ENCODE measurements at places on chromosomes 3 and 15.
A peak's percentile ranks its signal among the peaks of the same experiment; 100 is the strongest.

- no peak for DNase-seq
Observed at GRCh38 chr3:78049521-78049920, 1009.6 kb downstream of the ROBO2 start.

DNA sequence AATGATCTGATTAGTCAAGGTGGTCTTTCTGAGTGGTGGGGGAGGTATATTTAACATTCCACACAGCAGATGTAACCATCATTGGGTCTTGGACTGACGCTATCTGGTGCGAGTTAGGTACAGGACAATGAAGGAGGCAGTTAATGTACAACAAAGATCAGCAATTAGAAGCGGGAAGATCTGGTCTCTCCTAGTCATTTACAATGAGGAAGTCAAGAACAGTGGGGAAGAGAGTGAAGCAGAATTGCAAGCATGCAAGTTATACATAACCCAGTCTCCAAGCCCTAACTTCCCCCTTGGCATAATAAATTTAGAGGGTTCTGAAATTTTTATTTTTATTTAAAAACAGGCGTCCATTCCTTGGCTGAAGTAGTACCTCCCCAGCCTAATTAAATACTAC, 14.1 kb downstream of the GPD1L start:
- no peak for DNase-seq

DNA sequence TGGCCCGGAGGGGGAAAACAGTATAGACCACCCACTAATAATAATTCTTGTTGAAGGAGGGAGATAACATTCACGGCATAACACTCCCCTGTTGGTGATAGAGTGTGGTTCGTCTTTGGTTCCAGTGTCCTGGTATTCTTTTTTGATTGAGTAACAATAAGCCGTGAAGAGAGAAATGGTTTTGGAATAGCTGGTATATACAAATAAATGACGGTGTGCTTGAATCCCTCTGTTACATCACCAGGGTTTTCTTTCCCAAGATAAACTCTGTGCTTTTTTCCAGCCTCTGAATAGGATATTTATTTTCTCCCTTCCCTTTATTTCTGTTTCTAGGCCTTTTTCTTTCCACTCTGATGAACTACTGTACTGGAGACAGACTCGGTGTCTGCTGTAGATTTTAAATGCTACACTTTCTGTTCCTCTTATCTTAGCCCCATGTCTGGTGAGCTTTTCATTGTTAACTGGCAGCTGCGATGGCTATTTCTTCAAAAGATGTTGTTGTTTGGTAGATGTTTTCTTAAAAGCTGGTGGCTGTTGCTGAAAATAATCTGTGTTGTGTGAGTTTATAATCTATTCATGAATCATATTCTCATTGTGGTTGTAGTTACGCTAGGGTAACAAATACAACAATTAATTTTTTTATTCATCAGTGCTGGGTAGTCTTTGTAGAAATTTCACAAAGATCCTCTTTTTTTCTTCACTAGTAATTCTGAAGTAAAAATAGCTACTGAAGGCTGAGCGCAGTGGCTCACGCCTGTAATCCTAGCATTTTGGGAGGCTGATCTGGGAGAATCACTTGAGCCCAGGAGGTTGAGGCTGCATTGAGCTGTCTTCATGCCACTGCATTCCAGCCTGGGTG, 15.5 kb upstream of the SCAANT1 start:
- DNase-seq = no peak

DNA sequence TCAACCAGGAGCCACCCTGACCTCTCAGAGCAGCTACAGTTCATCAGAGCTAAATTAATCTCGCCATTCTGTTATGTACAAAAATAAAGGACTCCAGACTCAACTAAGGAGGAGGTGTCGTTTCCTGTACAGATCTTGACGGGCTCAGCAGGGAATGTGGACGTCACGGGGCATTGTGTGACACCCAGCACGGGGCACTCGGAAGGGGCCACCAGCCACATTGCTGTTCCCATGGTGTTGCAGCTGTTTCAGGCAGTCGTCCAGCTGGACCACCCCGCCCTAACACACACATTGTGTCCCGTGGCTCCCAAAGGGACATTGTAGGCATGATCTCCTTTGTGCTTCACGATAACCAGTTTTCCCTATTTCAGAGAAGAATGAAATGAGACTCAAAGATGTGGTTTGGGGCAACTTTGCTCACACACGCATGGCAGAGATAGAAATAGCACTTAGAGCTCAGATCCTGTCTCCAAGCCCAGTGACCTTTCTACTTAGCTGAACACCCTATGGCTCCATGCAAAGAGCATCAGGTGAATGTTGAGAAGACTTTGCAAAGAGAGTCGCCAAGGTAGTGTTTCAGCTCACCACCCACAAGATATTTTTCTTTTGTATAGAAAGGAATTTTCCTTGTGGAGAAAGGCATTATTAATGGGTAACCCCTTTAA, 5.5 kb downstream of the SSUH2 start:
- DNase-seq = no peak

DNA sequence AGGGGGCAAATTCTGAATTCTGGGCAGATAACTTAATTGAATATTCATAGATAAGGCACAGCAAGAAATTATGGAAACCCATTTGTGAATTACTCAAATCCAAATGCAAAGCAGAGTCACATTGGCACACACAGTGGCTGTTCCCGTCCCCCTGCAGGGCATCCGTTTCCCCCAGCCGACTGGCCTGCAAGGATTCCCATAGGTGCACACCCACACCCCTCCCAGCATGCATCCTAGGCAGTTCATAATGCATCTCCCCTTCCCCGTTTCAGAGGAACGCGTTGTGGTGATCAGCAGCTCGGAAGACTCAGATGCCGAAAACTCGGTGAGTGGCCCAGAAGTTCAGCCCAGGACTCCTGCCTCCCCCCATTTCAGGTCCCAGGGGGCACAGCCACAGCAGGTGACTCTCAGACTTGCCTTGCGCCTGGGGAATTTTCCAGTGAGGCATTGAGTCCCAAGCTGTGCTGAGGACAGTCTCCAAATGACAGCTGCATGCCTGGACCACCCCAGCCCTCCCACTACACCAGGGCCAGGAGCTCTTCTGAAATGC, 39.8 kb downstream of the PML start:
- no peak for DNase-seq

DNA sequence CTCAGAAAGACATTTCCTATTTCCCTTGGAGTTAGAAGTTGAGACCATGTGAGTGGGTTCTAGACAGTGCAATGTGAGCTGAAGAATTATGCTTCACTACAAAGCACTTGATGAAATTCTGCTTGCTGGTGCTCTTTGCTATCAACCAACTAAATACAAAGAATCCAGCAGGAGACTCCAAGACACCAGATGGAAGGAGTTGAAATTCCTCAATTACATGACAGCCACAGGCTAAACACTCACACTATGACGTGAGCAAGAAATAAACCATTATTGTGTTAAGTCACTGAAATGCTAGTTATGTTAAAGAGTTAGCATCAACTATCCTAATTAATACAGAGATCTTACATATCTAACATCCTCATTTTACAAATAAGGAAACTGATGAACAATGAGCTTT, 8.2 kb upstream of the MAP4 start:
- no peak for DNase-seq

GRCh38 chr3:67415511-67415910, 238.9 kb downstream of the SUCLG2 start:
- DNase-seq = no peak

- DNase-seq = peak; percentile 57
Observed at GRCh38 chr3:197417441-197417840, 119.0 kb upstream of the DLG1 start.

DNA sequence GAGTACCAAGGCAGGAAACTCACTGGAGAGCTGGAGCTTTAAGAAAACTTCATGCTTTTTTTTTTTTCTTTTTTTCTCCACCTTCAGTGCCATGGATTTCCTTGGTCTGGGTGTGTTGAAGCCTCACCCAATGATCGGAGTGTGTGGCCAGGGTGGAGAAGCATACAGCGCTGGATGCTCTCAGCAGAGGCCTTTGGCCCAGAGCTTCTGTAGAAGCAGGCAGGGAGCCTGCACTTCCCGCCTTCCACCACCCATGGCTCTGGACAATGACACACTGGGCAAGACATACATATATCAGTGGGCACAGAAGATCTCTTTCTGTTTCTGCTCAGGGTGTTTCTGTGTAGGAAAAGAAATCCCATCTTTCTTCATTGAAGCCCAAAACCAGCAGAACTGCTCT, 55.8 kb upstream of the ACAD9 start:
- no peak for DNase-seq

- no peak for DNase-seq
Observed at GRCh38 chr3:30082652-30083051, 523.7 kb upstream of the TGFBR2 start.

DNA sequence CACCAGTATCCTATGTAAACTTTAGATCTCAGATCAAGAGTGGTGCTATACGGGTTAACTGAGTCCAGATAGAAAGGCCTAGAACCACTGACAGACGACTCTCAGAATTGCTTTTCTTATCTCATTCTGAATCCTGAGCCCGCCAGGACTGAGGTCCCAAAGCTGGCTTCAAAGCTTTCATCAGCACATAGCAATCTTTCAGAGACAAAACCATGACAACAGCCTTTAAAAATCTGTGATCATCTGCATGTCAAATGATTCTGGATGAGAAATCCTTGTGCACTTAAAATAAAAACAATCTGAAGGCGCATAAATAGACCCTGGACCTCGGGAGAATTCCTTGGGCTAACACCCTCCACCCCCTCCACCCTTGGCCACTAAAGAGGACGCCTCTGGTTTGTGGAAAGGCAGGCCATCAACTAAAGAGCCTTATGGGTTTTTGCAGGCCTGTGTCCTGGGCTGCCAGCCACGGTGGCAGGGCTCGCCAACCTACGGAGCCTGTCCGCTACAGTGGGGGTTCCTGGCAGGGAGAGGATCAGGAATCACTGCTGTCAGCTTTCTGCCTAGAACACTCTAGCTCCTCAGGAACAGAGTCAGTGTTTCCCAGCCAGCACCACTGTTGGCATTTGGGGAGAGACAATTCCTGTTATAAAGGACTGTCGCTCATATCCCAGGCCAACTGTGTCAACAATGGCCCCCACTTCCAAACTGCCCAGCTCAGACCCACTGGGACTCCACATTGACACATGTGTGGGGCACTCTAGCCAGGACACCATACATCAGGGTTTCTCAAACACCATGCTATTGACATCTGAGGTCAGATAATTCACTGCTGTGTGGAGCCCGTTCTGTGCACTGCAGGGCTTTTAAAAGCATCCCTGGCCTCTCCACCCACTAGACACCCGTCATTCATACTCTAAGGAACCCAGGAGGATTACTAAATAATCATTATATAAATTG, 20.2 kb downstream of the TLE3 start:
- no peak for DNase-seq

- DNase-seq = no peak
Observed at GRCh38 chr3:138452436-138452835, 18.0 kb downstream of the ESYT3 start.

DNA sequence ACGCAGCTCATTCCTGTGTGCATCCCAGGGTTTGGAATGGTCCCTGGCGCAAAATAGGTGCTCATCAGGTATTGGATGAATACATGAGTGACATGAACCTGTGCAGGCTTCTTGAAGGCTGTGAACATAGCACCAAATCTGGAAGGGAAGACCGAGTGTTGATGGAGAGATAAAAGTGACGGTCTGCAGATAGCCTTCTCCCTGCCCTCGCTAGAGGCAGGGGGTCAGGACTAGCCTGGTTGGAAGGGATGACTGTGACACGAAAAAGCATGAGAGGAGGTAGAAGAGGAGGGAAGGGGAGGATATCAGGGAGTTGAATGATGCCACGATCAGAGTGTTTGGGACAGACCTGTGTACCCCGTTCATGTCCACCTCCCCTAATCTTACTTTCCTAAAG, 267.1 kb downstream of the XXYLT1 start:
- DNase-seq = no peak

All from spinal cord (tissue), 10 donors.